ENCODE measurements at places on chromosomes 3 and 15. TPM values are rescaled to one million over a fixed set of nuclear protein-coding genes. Genes with fewer than 3 reads are reported as not detected.

- no peak for DNase-seq
- no peak overlapping the region for H3K4me3 ChIP-seq
- no peaks in the 10 kb centered on the region for H3K4me1 ChIP-seq
- no peaks in the 10 kb centered on the region for H3K27me3 ChIP-seq
- H3K27ac ChIP-seq: no peak overlapping the region
These were observed 362.2 kb upstream of the SLCO3A1 start for GRCh38 chr15:91491101-91491950.

GRCh38 chr3:121064121-121064520 is 156.1 kb downstream of the STXBP5L start:
- peak overlapping the region; percentile 43 for H3K27ac ChIP-seq
- peaks cover 2% of the 10 kb centered on the region for H3K4me1 ChIP-seq
- no peak for DNase-seq
- H3K36me3 ChIP-seq: peaks cover 3% of the 10 kb centered on the region
- no peaks in the 10 kb centered on the region for H3K27me3 ChIP-seq

GRCh38 chr3:195250473-195251251 is 20.3 kb downstream of the XXYLT1 start:
- DNase-seq: no peak
- no peak overlapping the region for H3K27ac ChIP-seq
- H3K27me3 ChIP-seq: no peaks in the 10 kb centered on the region
- H3K4me3 ChIP-seq: no peak overlapping the region

- no peaks in the 10 kb centered on the region for H3K36me3 ChIP-seq
- no peak for DNase-seq
- no peaks in the 10 kb centered on the region for H3K27me3 ChIP-seq
- H3K4me1 ChIP-seq: no peaks in the 10 kb centered on the region
- H3K4me3 ChIP-seq: no peak overlapping the region
These were observed 165.1 kb downstream of the PPM1L start for GRCh38 chr3:160921020-160921635.

GRCh38 chr15:59048897-59049296 is 56.0 kb upstream of the CCNB2 start:
- H3K27ac ChIP-seq: no peak overlapping the region
- H3K4me3 ChIP-seq: no peak overlapping the region
- no peaks in the 10 kb centered on the region for H3K4me1 ChIP-seq
- DNase-seq: no peak

DNA sequence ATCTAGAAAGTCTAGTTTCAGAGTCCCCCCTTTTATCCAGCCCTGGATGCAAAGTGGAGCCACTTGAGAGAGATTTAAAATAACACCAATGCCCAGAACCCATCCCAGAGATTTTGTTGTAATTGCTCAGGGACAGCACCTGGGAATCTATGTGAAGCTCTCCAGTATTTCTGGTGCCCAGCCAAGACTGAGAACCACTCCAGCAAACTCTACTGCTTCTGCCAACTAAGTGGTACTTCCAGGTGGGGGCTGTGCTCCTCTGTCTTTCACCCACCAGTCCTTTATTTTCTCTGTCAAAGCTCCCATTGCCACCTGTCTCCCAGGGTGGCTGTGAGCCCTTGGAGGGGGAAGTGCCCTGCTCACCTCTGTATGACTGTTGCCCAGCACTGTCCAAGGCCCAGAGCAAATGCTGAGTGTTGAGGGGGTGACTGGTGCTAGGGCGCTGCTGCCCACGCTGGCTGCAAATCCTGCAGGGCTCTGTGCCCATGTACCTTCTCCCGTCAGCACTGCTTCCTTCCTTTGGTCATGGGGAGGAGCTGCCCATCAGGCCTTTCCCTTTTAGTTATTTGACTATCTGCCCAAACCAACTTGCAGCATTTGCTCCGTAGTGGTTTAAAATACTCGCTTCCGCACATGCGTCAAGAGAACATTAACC is 9.4 kb downstream of the CLSTN2 start:
- no peak overlapping the region for H3K4me3 ChIP-seq
- H3K36me3 ChIP-seq: no peaks in the 10 kb centered on the region
- peaks cover 48% of the 10 kb centered on the region for H3K27me3 ChIP-seq
- no peak overlapping the region for H3K27ac ChIP-seq
- H3K4me1 ChIP-seq: peaks cover 9% of the 10 kb centered on the region

DNA sequence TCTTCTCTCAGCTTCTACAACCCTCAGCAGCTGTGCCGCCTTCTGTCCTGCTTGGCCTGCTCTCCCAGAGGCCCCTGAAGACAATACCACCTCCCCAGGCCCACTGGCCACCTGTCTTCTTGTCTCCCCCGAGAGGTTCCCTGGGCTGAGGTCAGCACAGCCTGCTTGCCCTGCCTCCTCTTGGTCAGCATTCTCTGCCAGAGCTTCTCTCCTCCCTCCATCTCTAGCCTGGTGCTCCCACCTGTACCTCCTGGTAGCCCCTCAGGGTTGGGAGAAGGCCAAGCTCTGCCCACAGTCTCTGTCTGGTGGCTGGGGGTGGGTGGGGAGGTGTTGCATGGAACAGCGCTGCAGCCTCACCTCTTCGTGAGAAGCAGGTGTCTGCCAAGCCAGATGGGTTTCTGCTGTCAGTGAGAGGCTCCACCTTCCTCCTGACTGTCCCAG is 5.6 kb upstream of the ISLR start:
- no peak for DNase-seq
- no peak overlapping the region for H3K27ac ChIP-seq
- no peaks in the 10 kb centered on the region for H3K36me3 ChIP-seq
- H3K4me3 ChIP-seq: no peak overlapping the region
- peaks cover 31% of the 10 kb centered on the region for H3K27me3 ChIP-seq

GRCh38 chr15:33100314-33100713 is 94.2 kb downstream of the FMN1 start:
- no peak overlapping the region for H3K4me3 ChIP-seq
- H3K27ac ChIP-seq: no peak overlapping the region
- no peaks in the 10 kb centered on the region for H3K4me1 ChIP-seq
- DNase-seq: no peak
- no peaks in the 10 kb centered on the region for H3K36me3 ChIP-seq

- peaks cover 4% of the 10 kb centered on the region for H3K4me1 ChIP-seq
- H3K27me3 ChIP-seq: no peaks in the 10 kb centered on the region
- no peak overlapping the region for H3K27ac ChIP-seq
- no peak overlapping the region for H3K4me3 ChIP-seq
- H3K36me3 ChIP-seq: no peaks in the 10 kb centered on the region
These were observed 18.0 kb upstream of the RAP2B start for GRCh38 chr3:153144071-153144470.

DNA sequence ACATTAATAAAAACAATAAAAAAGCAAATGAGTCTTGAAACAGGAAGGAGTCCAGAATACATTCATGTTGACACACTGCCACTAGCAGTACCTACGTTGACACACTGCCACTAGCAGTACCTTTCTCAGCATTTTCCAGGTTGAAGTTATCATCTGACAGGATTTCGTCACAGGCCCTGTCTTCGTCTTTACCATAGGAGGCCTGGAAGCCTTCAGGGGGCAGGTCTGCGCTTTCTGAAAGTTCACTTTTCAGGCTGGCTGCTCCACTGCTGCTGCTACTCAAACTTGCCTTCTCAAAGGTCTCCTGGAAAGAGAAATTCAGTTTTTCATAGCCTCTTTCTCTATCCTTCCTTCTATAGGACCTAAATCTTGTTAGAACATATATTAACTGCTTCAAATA is 194.7 kb downstream of the NEK10 start:
- no peaks in the 10 kb centered on the region for H3K27me3 ChIP-seq
- no peak for DNase-seq
- no peak overlapping the region for H3K4me3 ChIP-seq
- no peaks in the 10 kb centered on the region for H3K36me3 ChIP-seq
- no peak overlapping the region for H3K27ac ChIP-seq

Gene ALDH1A3
- total RNA-seq: 0.41 TPM

Gene CNBP
- 194 TPM for total RNA-seq

Gene PDIA5
- 22.2 TPM for total RNA-seq

Gene THRB
- total RNA-seq: 28.4 TPM

Gene GPR87
- not detected for total RNA-seq

Gene KBTBD12
- 0.29 TPM for total RNA-seq

Gene LDHAL6B
- total RNA-seq: not detected
